ENCODE measurements at places on chromosomes 6 and 20.

GRCh38 chr6:163984124-163984936, 569.8 kb downstream of the QKI start:
- no peak for DNase-seq

DNA sequence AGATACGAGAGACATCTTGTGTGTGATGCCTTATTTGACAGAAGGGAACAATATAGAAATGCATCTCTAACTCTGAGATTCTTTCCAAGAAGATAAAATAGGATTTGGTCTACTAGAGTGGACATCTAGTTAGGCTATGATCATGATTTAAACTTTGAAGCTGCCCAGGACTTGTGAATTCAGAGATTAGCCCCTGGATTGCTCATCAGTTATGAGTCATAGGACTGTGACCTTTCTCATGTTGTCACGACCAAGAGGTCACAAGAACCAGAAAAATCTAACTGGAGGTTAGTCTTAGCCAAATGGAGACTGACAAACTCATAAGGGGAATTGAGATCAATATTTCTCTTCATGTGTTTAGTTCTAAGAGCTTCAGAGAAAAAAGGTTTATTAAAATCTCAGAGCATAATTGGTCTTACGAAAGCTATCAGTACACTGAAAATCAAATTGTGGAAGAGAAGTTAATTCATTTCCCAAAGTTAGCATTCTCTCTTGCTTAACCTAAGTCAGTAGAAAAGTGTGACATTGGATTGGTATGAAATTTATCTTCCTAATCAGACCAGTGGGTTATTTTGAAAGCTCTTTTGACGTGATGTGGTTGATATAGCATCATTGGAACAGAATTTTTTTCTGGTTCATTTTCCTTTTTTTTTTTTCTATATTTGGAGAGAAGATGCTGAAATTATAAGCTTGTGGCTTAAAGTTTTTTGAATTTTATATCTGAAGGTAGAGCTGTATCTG, 245.7 kb downstream of the RNF144B start:
- no peak for DNase-seq

GRCh38 chr6:28922004-28922820, 1.6 kb downstream of the TRIM27 start:
- no peak for DNase-seq

- no peak for DNase-seq
Observed at GRCh38 chr6:163525926-163526325, 111.4 kb downstream of the QKI start.

DNA sequence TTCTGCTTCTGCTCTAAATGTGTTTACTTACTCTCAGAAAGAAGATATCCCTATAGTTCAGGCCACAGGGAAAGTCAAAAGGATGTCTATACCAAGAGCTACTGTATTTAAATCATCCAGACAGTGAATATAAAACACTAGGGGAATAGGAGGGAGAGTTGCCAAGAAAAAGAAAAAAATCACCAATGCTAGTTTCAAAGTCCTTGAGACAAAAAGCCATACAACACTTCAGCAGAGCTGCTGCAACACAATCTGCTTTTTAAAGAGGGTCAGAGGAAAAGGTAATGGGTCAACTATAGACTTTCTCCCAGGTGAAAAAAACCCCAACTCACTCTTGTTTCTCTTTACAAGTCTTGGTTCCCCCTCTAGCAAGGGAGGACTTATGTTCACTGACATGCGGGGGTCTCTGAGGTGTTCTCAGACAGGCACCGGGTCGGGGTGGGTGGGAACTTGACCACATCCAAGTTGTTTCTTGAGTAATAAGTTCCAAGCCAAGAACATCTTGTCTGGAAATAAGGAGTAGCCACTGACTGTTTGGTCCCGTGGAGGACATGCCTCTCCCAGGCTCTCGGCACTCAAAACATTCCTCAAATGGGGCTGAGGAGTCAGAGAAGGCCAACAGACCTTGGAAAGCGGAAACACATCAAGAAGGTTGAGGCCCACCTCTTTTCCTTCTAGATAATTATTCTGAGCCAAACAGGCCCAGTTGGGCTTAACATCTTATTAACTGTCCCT, 47.7 kb downstream of the GJA10 start:
- no peak for DNase-seq

DNA sequence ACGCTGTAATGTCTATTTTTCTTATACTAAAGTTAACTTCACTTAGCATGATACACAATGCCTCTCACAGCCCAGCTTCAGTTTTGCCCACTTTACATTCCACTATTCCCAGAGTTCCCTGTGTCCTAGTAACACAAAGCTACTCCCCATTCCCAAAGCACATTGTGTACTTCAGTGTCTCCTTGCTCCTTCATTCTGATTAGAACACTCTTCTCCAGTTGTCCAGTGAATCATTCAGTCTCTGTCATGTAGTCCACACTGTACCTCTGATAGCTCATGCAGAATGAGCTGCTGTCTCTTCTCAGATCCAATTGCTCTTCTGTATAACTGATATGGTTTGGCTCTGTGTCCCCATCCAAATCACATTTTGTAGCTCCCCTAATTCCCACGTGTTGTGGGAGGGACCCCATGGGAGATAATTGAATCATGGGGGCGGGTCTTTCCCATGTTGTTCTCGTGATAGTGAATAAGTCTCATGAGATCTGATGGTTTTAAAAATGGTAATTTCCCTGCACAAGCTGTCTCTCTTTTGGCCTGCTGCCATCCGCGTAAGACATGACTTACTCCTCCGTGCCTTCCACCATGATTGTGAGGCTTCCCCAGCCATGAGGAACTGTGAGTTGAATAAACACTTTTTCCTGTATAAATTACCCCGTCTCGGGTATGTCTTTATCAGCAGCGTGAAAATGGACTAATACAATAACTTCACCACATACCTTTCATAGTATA, 2.1 kb upstream of the TMX4 start:
- no peak for DNase-seq

DNA sequence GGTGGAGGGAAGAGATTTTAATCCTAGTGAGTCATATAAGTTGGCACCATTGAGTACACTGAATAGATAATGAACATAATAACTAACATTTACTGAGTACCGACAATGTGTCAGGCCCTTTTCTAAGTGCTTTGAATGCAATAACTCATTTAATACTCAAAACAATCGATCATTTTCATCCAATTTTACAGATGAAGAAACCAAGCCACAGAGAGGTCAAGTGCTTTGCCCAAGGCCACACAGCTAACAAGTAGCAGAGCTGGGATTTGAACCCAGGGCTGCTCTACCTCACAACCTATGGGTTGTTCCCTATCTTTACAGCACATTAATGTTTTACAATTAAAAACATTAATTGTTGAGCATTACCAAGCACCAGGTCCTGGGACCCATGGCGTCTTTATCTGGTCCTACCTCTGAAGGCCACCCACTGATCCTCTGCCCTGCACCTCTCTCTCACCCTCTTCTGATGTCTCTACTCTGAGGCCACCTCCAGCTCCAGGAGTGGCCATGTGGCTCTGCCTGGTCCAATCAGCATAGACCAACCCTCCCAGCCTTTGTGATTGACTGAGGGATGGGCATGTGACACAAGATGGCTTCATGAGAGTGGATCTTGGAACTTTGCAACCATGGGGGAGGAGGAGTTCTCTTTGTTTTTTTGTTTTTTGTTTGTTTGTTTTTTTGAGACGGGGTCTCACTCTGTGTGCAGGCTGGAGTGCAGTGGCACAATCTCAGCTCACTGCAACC, 83.9 kb downstream of the KCNB1 start:
- DNase-seq: no peak

GRCh38 chr6:2450546-2450945, 205.1 kb upstream of the GMDS start:
- no peak for DNase-seq

- DNase-seq: no peak
Observed at GRCh38 chr6:37548067-37548674, 48.5 kb upstream of the CCDC167 start.

GRCh38 chr20:47079047-47079446, 184.4 kb downstream of the EYA2 start:
- DNase-seq: no peak

- no peak for DNase-seq
Observed at GRCh38 chr6:100517106-100517505, 52.4 kb upstream of the SIM1 start.

DNA sequence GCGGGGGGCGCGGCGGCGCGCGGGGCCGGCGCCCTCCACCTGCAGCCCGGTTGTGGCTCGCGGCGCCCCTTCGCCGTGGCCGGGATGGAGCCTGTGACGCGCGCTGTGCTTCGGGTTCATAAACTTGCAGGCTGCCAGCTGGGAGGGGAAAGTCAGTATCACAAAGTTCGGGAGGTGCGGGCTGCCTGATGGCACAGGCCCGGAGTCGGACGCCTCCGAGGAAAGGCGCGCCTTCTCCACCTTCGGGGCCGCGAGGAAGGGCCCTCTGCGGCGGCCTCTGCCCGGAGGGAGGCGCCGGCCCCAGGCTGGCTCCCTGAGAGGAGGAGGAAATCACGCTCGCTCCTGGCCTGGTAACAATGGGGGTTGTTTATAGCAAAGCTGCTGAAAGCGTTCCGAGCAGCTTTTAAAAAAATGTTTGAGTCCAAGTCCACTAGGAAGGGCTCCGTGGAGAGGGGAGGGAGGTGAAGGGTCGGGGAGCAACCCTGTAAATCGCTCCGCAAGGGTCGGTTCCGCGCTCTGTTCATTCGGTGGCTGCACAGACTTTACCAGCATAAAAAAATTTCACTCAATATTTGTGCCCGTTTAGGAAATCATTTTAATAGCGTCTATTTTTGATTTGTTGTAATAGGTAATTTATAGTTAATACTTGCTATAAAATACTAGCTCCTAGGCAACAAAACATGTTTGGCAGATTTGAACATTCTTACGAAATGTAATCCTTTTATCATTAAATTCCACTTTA, 1.0 kb downstream of the AFDN start:
- no peak for DNase-seq

GRCh38 chr6:130326496-130326895, 39.3 kb upstream of the TMEM200A start:
- no peak for DNase-seq

GRCh38 chr20:53303413-53303760, 290.3 kb downstream of the ZNF217 start:
- DNase-seq: no peak

DNA sequence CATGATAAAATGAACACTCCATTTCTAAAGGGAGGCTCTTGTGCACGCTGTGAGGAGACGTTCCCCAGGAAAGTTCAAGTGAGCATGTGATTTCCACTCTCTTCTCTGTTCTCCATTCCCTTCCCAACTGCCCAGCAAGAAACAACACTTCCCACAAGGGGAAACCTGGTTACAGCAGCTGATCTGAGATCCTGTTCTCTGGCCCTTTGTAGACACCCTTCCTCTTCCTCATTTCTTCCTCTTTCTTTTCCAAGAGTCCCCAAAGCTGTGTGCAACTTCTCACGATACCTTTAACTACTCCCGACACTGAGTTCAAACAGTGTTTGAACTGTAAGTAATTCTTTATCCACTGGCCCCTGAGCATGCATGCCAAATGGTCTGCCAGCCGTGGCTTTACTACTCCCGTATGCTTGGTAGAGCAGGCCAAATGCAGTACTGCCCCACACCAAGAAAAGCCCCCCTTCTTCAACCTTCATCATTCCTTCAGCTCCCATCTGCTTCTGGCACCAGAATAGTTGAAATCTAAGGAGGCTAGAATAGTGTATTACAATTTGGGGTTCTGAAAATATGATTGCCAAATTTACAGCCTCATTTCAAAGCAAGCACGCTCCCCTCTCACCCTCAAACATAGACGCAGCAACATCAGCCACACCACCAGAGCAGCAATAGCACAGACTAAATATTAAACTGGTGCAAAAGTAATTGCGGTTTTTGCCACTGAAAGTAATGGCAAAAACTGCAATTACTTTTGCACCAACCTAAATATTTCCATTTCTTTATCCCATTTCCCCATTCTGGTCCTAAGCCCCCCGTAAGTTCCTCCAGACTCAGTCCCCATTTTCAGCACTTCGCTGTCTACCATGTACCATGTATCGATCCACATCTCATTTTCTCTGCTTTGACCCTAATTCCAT, 4.3 kb downstream of the HLA-DMB start:
- DNase-seq: no peak

DNA sequence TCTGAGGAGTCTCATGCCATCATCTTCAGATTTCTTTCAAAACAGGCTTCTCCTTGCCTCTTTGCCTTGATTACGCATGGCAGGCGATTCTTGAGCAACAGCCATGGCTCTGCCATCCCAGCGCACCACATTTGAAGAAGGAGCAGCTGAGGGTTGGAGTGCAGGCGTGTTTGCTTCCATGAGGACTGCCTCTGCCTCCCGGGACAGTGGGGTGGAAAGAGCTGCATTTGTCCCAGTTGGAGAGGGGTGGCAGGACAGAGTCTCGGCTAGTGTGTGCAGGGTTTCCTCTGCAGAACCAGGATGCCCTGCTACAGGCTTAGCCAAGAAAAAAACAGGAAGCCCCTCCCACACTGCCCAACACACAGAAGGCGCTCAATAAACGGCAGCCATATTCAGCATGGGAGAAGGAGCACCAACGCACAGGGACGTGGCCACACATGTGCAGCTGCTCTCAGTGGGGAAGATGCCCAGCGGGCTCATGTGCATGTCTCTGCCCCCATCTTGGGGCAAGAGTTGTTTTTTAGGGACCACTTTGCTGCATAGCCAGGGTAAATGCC, 36.6 kb downstream of the IRF4 start:
- DNase-seq: no peak

DNA sequence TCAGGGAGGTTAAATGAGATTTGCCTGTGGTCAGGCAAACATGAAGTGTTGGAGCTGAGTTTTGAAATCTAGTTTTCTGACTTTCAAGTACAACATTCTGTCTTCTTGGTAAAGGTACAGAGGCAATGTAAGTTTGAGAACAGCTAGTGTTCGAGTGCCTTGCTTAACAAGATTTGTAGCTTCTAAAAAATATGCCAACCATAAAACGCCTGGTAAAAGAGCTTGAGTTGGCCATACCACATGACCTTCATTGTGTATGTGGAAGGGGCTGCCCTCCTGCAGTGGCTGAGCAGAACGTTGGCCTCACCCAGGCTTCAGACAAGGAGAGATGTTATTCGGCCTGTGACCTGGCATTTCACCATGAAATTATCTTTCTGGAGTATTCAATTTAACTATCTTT, 86.5 kb downstream of the MAP7 start:
- DNase-seq: no peak

DNA sequence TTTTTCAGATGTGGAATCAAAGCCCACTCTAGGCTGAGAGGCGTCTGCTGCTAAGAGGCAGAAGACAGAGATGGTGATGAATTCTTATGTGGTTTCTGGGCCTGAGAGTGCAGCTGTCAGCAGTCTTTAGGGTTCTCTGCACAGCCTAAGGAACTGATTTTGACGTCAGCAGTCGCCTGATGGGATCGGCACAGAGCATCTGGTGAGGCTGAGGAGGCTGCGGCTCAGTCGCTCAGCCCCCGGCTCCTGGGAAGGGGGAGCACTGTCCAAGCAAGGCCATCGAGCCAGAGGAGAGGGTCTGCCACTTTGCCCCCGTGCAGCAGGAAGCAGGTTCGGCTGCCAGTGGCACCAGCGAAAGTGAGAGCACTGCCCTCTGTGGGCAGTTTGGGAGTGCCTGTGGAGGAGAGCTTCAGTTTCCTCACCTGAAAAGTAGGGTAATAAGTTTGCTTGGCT, 92.5 kb downstream of the TCP11 start:
- DNase-seq: no peak

- no peak for DNase-seq
Observed at GRCh38 chr6:14792118-14792955, 453.5 kb upstream of the JARID2 start.

- DNase-seq: no peak
Observed at GRCh38 chr6:150230832-150231524, 88.1 kb downstream of the PPP1R14C start.

GRCh38 chr20:1322511-1323245, 6.3 kb downstream of the SDCBP2 start:
- peak; percentile 67 for DNase-seq

GRCh38 chr6:110590821-110591351, 114.5 kb upstream of the SLC22A16 start:
- no peak for DNase-seq
